ENCODE measurements at places on chromosomes 5 and 9.
A peak's percentile ranks its signal among the peaks of the same experiment; 100 is the strongest.

DNA sequence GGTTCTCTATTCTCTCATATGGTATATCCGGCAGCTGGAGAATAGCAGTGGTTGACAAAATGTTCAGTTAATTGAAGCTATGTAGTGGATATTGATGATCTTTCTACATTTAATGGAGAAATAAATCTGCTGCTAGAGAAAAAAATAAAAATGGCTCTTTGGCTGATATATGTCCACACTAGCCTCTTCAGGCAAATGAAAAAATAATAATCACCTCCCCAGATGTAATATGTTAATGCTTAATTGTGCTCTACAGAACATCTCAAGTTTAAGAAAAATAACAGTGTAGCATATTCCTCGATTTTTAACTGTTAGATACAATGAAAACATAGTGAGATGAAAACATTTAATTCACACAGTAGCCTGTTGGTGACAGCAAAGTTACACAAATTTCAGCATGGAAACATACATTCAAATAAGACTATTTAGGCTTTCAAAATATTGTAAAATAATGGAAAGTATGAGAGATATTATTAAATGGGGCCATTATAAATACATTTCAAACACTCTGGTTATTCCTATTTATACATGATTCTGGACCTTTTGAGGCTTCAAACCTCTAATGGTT, 543.0 kb downstream of the MAT2B start:
- DNase-seq: no peak

DNA sequence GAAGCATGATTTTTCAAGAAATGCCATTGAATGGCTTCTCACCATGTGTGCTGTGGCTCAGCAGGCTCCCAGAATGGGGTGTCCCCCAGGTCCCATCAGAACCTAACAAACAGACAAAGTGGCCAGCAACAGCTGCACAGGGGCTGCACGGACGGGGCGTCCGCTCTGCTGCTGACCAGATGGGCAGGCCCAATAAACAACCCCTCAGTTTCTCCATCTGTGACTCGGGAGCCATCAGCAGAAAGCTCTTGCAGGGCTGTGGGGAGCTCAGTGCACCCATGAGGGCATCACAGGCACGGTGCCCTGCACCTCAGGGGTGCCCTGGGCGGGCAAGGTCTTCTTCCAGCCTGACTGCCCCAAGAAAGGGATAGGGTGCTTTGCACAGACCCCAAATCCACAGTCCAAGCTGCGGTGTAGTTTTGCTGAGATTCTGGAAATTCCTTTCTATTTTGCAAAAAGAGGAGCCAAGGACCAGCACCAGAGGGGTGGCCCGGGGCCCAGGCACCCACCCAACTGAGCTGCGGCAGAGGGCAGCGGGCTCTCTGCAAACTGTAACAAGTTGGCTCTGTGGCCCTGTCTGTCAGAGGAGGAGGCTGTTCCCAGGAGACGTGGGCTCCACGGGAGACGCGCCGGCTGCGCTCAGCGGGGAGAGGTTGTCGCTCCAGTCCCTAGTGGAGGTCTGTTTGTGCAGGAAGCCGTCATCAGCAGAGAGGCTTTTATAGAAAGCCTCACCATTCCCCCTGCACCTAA, 138.7 kb upstream of the PPP1R26 start:
- DNase-seq: no peak

DNA sequence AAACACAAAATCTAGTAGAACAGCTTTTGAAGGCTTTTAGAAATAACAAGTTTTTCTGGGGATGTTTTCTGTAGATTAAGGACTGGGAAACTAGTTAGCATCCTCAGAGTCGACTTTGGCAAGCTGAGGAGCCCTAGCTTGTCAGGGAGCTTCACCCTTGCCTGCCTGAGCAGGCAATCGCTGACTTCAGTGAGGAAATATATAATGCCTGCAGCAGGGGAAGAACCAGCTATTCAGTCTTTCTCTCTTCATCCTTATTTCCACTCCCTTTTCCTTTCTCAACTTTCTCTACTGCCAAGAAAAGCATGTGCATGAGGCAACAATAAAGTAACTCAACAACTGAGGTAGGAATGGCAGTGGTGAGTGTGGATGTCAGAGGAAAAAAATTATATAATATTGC, 54.7 kb downstream of the PLK2 start:
- no peak for DNase-seq

- no peak for DNase-seq
These were observed 109.2 kb downstream of the FBXW11 start for GRCh38 chr5:171897231-171897630.

GRCh38 chr9:37801959-37802711, 1.5 kb downstream of the DCAF10 start:
- DNase-seq: no peak

DNA sequence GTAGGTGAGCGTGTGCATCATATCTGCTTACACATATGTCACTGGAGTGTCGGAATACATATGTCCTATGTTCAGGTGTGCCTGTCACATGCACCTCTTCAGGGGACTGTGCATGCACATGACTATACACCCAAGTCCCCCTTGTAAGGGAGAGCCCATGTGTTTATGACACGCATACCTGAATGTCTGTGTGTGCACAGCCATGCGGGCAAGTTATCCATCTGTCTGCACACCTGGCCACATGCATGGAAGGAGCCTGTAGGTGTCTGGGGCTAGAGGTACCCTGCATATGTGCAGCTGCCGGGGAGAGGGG, 622 bp upstream of the RGS14 start:
- no peak for DNase-seq

DNA sequence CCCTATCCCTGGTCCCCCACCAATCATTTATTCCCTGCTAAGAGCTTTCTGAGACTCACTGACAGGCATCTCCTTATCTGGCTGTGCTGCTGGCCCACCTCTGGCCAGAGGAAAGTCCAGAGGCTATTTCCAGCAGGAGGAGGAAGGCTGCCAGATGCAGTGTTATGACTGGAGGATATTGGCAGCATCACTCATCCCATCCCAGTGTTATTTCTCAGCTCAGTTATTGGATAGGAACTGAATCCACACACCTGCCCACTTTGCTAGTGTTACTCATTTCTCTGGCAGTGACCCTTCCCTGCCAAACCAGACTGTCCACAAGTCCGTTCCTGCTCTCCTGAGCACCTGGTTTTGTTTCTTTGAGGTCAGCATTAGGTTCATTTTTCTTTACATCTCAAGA, 228.2 kb downstream of the GRIA1 start:
- no peak for DNase-seq

- DNase-seq: peak; percentile 63
These were observed 93.2 kb downstream of the ZFAND5 start for GRCh38 chr9:72271613-72272478.

GRCh38 chr5:126869005-126869451, 92.1 kb downstream of the LMNB1 start:
- peak; percentile 35 for DNase-seq

DNA sequence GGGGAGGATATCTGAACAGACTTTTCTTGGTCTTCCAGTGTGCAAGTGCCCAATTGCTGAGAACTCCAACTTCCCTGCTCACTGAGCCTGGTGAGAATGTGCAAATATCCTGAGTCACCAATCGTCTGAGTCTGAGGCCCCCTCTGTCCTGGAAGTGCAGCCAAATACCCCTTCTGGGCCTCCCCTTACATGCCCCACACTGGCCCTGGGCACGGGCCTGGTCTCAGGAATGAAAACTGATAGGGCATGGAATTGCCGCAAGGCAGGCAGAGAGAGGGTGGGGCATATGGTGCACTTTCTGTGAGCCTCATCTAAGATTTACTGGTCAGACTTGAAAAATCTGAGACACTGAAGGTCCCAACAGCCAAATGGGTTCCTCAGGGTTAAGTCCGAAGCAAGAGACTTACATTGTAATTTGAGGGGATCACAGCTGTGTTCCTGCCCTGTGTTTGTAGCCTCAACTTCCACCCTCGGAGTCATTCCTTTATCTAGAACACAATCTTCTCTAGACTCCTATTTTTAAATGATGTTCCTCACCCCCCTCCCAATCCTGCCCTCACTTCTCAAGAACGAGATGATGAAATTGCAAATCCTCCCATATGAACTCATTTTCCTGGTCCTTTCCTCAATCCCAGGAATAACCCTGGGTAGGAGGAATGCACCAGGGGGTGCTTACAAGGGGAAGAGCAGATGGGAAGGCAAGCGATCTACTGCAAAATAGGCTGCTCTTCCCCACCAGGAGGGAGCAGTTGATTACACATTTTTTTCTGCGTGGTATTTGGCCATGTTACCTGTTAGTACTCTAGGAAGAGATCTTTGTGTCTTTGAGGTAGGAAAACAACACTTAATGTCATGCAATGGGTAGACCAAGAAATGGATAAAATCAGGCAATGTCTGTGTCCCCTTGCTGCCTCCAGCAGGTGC, 34.6 kb upstream of the ARHGAP26 start:
- DNase-seq: no peak

- DNase-seq: no peak
These were observed 573.8 kb upstream of the CDH9 start for GRCh38 chr5:27612161-27612560.

DNA sequence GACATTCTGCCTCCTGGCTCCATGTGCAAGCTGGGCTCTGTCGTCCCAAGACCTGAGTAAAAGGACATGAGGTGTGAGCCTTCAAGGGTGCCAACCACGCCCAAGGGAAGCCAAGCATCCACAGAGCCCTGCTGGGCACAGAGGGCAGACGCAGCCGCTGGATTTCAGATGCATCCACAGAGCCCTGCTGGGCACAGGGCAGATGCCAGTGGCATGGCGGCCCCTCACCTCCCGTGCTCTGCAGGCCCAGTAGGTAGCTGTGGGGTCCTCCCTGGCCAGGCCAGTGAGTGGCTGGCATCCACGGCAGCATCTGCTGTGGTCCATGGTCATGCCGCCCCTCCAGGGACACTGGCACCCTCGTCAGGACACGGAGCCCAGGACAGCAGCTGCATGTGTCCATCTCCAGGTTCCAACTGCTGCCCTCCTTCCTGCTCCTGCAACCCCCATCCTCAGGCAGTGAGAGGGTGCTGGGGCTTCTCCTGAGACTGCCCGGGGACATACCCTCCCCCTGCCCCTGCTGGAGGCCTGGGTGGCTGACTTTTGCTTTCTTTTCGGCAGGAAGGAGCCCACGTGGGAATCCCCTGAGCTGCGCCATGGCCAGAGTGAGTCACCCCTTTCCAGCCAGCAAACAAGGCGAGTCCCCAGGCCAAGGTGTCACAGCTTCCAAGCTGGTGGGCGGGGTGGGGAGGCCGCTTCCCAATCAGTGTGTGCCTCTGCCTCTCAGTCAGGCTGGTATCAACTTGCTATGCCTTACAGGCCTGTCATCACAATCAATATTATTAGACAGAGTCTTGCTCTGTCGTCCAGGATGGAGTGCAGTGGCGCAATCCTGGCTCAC, 4.0 kb upstream of the TRAF2 start:
- DNase-seq: peak; percentile 82

GRCh38 chr5:101687349-101687985, 608.6 kb downstream of the SLCO4C1 start:
- no peak for DNase-seq

- no peak for DNase-seq
These were observed 35.4 kb upstream of the IL13 start for GRCh38 chr5:132622608-132623007.

DNA sequence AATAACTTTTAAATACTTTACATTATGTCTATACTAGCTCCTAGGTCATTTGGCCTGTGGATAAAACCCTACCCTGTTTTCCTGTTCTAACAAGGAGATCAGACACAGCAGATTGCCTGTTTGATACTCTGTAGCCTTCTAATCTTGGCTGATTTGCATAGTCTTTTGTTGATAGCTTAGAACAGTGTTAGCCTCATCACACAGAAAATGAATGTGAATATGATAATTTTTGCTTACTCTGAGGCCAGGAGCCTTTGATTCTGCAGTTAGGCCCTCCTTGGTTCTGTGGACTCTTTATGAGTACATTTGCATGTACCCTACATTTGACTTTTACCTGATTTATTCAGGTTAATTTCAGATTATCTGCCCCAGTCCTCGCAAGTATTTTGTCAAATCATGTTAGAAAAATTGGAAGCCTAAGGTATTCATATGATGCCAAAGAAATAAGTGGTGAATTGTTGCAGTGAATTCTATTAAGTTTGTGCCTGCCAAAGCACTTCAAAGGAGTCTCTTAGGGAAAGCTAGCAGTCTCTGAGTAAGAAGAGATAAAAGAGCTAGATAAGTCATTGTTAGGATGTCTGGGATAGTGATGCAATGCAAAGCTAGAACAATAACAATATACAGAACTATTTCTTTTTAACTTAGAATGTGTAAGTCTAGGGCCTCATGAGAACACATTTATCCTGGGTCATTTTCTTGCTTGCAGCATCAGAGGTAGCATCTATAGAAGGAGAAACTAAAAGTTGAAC, 56.4 kb downstream of the SCAMP1 start:
- no peak for DNase-seq

- no peak for DNase-seq
These were observed 39.0 kb downstream of the STK10 start for GRCh38 chr5:172149073-172149472.

- DNase-seq: no peak
These were observed 550.0 kb upstream of the TUSC1 start for GRCh38 chr9:26228273-26228672.

DNA sequence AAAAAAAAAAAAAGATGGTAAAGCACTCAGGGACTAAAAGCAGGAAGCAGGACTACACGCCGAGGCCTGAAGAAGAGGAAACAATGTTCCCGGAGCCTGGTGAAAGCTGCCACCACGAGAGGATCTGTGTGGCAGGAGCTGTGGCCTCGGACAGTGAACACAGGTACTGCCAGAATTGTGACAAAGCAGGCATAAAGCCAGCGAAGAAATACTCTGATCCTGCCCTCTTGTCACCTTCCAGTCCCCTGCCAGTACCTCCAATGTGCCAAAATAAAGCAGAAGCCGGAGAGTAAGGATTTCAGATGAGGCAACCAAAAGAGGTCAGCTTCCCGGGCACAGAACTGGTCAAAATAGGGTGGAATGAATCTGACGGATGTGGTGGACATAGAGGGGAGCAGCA, 211.5 kb upstream of the TARS1 start:
- no peak for DNase-seq

DNA sequence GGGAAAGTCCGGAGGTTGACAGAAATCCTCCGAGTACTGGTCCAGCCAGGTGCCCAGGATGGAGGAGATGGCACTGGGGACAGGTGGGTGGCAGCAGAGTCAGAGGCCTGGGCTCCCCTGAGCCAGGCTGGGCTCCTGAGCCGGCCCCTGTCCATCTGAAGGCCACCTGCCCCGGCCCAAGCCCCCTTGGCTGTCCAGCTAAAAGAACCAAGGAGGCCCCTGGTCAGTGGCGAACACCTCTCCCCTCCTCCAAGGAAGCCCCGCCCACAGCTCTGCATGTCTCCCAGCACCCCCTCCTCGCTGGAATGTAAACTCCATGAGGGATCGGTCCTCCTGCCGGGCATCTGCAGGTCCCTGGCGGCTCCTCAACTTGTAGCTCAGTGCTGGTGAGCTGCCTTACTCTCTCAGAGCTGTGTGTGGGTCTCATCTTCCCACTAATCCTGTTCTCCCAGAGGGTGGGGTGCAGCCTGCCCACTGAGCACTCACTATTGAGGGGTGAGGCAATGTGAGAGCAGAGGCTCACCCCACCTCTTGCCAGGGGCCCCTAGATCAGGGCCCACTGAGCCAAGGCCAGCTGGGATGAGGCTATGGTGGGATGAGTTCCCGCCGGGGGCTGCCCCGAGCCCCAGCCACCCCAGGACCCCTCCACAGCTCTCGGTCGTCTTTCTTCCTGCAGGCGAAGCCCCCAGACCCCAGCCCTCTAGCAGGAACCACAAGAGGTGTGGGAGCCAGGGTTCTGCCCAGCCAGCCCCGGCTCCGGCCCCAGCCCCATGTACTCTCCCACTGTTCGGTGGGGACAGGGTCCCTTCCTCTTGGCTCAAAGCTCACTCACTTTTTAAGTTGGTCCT, 12.0 kb downstream of the RALGDS start:
- DNase-seq: no peak

- no peak for DNase-seq
These were observed 66.8 kb upstream of the SMC2 start for GRCh38 chr9:104027295-104027694.

- no peak for DNase-seq
These were observed 59.4 kb downstream of the SIL1 start for GRCh38 chr5:139138809-139139208.

Measured in B cell (primary cell).